ENCODE measurements at places on chromosomes 2 and 18. TPM values are rescaled to one million over a fixed set of nuclear protein-coding genes. Genes with fewer than 3 reads are reported as not detected.

CEP192 gene
- total RNA-seq: 41.7 TPM

ANO7 gene
- 0.27 TPM for total RNA-seq

TMEM182 gene
- total RNA-seq: 5.8 TPM

CPS1 gene
- total RNA-seq: 1.5 TPM

TMEM247 gene
- not detected for total RNA-seq

GRCh38 chr18:71287268-71287667 is 998.4 kb downstream of the SOCS6 start:
- no peak for DNase-seq

DNA sequence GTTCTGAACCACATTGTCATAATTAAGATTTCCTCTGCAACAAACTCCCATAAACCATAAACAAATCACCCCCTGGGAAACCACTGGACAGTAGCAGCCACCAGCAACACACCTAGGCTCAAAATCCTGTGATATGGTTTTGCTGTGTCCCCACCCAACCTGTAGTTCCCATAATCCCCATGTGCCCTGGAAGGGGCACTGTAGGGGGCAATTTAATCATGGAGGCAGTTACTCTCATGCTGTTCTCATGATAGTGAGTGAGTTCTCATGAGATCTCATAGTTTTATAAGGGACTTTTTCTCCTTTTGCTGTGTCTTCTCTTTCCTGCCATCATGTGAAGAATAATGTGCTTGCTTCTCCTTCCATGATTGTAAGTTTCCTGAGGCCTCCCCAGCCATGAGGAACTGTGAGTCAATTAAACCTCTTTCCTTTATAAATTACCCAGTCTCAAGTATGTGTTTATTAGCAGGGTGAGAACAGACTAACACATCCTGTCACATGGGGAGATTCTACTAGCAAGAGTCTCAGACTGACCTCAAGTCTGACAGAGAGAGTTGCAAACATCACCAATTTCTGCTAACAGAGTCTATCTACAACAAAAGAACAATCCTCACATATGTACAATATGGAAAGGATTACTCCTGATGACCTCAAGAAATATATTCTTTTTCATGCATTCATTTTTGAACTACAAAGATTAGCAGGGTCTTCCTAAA is 182.6 kb downstream of the GRB14 start:
- no peak for DNase-seq

DNA sequence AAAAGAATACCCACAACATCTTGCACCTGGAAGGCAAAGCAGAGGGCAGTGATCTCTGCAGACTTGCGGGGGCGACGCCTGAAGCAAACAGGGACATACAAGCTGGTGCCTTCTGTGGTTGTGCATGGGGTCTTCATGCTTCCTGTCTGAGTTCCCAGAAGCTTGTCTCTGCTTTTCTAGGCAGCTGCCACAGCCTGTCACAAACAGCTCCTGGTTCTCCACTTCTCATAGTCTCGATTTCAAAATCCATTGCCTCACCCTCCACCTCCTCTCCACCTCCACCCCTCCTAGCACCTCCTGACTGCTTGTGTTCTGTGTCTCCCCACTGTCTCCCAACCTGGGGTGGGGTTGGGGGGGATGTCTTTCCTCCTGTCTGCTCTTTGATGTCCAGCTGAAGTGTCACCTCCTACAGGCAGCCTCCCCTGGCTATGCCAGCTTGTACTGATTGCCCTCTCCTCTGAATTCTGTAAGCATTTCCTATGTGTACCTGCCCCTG is 1.7 kb upstream of the PROC start:
- no peak for DNase-seq

GRCh38 chr18:57915865-57916582 is 112.9 kb upstream of the ATP8B1 start:
- DNase-seq: no peak

DNA sequence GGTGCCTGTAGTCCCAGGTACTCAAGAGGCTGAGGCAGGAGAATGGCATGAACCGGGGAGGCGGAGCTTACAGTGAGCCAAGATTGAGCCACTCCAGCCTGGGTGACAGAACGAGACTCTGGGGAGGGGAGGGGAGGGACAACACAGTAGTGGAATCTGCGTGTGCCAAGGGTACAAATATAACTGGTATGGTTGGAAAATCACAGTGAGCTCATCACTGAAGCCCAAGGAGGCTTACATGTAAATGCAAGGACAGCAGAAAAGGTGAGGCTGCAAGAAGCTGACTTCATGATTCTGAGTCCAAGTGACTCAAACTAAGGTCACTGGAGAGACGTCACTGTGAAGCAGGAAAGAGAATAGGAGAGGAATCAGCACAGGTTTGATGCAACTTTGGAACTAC is 9.2 kb downstream of the SEPTIN10 start:
- no peak for DNase-seq

GRCh38 chr2:177396703-177397460 is 4.3 kb downstream of the AGPS start:
- no peak for DNase-seq

DNA sequence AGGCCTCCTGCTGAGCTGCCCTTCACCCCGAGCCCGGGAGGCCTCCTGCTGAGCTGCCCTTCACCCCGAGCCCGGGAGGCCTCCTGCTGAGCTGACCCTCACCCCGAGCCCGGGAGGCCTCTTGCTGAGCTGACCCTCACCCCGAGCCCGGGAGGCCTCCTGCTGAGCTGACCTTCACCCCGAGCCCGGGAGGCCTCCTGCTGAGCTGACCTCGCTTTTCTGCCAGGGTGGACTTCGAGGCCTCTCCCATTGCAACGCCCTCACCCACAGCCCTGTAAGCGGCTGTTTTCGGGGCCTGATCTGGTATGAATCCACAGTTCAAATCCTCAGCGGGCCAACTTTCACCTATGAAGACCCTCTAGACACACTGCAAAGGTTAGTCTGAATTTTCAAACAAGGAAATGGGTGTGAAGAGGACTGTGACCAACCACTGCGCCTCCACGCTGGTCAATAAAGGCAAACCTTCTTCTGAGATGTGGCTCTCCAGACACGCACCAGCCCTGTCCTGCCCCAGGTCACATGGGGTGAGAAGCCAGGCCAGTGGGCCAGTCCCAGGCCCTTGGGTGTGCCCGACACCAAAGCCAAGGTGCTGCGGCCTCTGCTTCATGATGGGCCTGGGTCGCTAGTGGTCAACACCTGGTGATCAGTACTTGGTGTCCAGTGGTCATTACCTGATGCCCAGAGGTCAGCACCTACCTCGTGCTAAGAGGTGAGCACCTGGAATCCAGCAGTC is 225.1 kb upstream of the SALL3 start:
- DNase-seq: no peak

DNA sequence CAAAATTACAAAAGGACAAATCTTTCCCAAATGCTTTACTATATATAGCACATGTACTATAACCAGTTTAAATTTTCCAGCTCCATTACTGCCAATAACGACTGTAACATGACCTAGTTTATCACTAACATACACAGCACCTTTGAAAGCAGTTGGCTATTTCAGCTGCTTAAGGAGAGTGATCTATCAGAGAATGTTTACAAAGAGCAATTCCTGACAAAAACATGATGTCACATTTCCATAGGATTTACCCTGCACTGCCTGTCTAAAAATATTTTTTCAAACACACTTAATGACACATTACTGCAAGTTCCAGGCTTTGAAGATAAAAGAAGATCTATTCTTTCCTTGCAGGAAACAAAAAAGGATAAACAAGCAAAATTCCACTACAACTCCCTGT is 40.6 kb downstream of the ZNF516 start:
- no peak for DNase-seq
